Activated T-cell treated with anti-CD3 and anti-CD28 coated beads, Interleukin-2, amount 50 U/mL, for 48 hours (primary cell): ENCODE measurements at places on chromosomes 5 and 9.

GRCh38 chr5:148988328-148988727 is 74.5 kb downstream of the SH3TC2 start:
- no peak for DNase-seq

DNA sequence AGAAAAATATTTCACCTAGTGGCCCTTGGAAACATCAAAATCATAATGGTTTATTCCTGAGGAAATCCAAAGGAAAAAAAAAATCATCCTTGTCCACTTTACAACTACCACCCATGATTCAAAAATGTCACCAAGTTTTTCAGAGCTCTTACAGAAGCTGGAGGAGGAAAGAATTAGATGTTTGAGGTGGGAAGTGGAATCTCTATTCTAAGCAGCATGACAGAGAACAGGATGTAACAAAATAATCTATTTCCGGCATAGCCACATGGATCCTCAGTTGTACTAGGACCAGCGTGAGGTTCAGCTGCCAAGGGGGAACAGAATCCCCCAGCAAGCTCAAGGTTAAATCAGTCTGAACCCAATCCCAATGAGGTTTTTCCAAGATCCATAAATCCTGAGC is 40.2 kb downstream of the FBXW11 start:
- no peak for DNase-seq

- DNase-seq, result no peak
Observed at GRCh38 chr5:153938191-153938842, 100.4 kb downstream of the FAM114A2 start.

- no peak for DNase-seq
Observed at GRCh38 chr9:89390068-89390555, 71.8 kb downstream of the SECISBP2 start.

DNA sequence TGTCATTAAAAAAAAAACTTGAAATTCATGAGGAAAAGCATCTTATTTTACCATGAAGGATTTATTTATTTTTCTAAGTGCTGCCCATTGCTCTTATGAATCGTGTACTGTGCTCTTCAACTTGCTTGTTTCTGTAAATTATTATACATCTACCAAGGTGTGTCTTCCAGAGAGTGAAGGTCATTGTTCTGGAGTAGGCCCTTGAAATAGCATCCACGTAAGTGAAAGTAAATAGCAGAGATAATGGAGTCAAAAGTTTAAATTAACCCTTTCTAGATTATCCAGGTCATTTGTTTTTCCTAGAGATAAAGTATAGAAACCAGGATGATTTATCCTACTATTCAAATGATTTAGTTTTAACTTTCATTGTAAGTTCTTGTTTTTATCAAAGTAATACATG is 473.1 kb downstream of the DIRAS2 start:
- DNase-seq, result no peak

DNA sequence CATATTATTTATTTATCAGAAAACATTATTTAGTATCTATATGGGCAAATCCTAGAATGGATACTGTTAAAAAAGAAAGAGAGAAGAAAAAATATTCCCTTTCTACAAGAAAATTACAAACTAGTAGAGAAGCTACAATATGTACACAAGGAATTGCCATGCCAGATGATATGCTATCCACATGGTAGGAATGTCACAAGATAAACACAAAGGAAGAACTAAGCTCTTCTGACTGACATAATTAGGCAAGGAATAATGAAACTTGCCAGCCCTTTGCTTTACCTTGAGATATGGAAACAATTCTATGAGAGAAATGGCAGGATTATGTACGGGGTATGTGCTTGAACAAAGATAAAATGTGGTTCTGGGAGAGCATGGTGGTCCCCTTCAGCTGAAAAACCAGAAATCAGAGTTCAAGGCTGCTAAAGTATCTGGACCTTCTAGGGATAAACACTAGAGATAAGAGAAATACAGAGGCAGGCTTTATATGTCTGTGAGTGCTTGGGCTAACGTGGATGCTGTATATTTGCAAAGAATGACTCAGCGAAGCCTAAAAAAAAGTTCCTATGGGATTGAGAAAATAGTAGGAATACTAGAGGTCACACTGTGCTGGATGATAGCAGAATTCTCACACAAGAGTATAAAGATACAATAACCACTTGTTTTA is 451.6 kb downstream of the TLE1 start:
- DNase-seq, result no peak

GRCh38 chr9:113026200-113026599 is 14.2 kb upstream of the ZNF883 start:
- DNase-seq, result no peak

GRCh38 chr5:92421942-92422341 is 1038.8 kb upstream of the ARRDC3 start:
- no peak for DNase-seq

DNA sequence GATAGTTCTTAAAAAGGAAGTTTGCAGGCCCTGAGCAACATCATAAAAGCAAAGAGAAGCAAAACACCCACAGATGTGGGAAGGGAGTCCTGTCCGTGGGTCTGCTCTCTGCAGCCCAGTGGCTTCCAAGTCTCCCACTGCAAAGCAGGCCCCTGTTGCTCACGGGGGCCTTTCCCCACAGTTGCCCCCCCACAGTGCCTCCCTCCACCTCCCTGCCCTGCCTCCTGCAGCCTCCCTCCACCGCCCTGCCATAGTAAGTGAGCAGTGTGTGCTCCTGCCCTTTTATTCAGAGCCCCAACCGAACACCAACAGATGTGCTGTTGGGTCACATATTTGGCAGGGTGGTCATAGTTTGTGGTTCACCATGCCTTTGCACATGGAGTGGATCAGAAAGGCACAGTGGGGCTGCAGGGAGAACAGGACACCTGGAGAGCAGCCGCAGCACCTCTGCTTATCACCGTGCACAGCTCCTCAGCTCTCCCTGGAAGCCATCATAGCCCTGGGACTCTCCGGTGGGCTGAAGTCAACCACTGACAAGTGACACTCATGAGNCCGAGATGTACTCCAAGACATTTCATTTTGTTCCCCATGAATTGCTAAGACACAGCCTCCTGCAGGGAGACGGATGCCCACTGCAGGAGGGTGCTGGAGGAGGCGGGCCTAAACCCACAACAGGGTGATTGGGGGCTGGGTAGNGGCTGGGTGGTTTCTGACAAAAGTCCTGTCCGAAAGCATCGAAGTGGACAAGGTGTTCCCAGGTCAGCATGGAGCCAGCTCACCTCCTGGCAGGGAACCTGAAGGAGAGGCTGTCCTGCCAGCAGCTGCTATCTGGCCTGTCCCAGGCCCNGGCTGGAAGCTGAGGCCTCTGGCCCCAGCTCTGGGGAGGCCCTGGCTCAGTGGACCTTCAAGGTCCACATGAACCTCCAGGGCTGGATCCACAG is 278.9 kb downstream of the GADD45G start:
- DNase-seq, result peak; percentile 13

- DNase-seq, result peak; percentile 38
Observed at GRCh38 chr9:91515074-91515687, 91.5 kb upstream of the NFIL3 start.

GRCh38 chr9:130728721-130729120 is 35.1 kb downstream of the EXOSC2 start:
- DNase-seq, result no peak

GRCh38 chr5:65382582-65382981 is 99.1 kb downstream of the ADAMTS6 start:
- DNase-seq, result no peak

GRCh38 chr9:101902051-101902450 is 163.6 kb upstream of the GRIN3A start:
- no peak for DNase-seq

GRCh38 chr9:36946653-36947052 is 87.4 kb downstream of the PAX5 start:
- DNase-seq, result no peak

- no peak for DNase-seq
Observed at GRCh38 chr5:142466195-142466971, 141.6 kb upstream of the SPRY4 start.

DNA sequence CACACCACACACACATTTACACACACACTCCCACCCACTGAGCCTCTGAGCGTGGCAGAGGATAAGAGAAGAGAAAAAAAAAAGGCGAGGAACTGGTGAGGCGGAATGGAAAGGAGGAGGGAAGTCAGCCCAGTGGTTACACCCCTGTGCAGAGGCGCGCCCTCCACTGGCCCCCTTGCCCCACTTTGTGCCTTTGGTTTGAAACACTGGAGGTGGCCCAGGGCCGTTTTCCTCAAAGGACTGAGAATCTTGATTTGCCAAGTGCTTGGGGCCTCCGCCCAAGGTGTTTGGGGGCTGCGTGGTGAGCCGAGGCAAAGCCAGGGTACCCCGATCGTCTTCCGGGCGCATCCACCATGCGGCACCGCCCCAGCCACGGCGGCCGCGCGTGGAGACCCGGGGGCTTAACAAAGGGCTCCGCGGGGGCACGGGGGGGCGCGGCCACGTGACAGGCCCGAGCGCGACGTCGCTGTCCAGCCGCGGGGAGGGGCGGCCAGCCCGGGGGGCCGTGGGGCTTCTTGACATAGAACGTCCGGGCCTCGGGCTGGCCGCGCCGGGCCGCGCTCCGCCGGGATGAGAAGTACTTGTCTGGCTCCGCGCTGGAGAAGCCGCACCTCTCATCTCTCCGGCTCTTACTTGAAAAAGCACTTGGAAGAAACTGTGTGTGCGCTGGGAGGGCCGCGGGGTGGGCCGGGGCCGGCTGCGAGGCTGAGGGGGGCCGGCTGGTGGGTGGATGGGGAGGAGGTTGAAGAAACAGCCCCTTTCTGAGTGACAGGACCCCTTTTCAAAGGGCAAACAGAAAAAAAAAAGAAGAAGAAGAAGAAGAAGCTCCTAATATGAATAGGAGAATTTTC is 21.0 kb downstream of the NR2F1 start:
- DNase-seq, result no peak

GRCh38 chr9:89462817-89463683 is 34.9 kb downstream of the SEMA4D start:
- DNase-seq, result no peak

GRCh38 chr9:85212887-85213286 is 528.9 kb downstream of the AGTPBP1 start:
- no peak for DNase-seq

- DNase-seq, result no peak
Observed at GRCh38 chr9:83633676-83634075, 10.7 kb downstream of the IDNK start.
